ENCODE measurements at places on chromosomes 6 and 20.

DNA sequence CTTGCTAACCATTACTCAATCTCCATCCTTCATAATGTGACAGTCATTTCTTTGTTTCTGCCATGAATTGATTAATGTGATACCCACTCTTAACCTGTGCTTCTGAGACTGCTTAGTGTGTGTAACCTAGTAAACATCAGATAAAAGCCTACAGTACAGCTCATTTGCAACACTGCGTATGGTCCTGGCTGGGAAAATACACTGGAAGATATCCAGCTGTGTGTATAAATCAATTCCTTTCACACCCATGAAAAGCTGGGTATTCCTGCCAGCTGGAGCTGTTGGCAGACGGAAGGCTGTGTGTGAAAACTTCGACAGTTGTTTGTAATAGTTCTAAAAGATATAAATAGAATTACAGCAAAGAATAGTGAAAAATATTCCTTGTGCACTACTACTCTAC, 509.2 kb downstream of the FRK start:
- DNase-seq, result no peak

- no peak for DNase-seq
Observed at GRCh38 chr6:23547851-23548250, 578.2 kb upstream of the NRSN1 start.

- no peak for DNase-seq
Observed at GRCh38 chr6:168147205-168147738, 68.3 kb upstream of the FRMD1 start.

- no peak for DNase-seq
Observed at GRCh38 chr6:124131259-124131658, 327.6 kb downstream of the NKAIN2 start.

DNA sequence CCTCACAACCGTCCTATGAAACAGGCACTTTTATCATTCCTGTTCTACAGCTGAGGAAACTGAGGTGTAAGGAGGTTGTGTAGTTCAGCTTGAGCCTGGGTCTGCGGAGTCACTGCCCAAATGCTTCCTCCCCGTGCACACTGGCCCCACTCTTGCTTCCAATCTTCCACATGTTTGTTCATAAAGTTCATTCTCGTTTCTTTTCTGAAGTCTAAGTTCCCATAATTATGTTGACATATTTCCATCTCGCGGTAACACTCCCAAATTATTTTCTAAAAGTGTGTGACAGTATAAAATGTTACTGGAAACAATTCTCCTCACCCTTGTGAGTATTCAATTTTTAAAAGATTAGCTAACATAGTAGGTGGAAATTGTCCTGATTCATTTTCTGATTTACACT, 106.9 kb downstream of the SLC22A3 start:
- DNase-seq, result no peak

Measured in AG08396 (cell line).